ENCODE measurements at places on chromosomes 1 and 21.

- no peak for DNase-seq
These were observed 67.6 kb upstream of the C8B start for GRCh38 chr1:57033222-57034001.

GRCh38 chr1:158163000-158163947 is 17.4 kb upstream of the CD1D start:
- no peak for DNase-seq

GRCh38 chr1:108046026-108046425 is 81.0 kb upstream of the VAV3 start:
- no peak for DNase-seq

GRCh38 chr21:34531399-34531798 is 19.4 kb upstream of the KCNE1 start:
- no peak for DNase-seq

DNA sequence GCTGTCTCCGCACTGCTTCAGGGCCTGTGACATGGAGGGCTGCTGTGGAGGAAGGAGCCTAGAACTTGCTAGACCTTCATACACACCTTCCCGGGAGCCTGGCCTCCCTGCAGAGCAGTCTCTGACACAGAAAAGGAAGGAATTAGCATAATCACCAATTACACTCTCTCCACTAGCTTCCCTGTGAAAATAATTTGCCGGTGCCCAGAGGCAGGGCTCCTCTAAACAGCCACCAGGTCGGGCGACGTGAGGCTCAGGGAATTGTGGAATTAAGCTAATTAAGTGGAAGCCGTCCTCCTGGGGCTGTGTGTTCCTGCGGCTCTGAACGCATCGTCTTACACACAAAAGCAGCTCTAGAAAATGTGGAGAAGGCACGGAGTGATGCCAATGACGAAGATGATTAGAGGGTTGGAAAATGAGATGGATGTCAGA is 82.6 kb downstream of the NENF start:
- no peak for DNase-seq

DNA sequence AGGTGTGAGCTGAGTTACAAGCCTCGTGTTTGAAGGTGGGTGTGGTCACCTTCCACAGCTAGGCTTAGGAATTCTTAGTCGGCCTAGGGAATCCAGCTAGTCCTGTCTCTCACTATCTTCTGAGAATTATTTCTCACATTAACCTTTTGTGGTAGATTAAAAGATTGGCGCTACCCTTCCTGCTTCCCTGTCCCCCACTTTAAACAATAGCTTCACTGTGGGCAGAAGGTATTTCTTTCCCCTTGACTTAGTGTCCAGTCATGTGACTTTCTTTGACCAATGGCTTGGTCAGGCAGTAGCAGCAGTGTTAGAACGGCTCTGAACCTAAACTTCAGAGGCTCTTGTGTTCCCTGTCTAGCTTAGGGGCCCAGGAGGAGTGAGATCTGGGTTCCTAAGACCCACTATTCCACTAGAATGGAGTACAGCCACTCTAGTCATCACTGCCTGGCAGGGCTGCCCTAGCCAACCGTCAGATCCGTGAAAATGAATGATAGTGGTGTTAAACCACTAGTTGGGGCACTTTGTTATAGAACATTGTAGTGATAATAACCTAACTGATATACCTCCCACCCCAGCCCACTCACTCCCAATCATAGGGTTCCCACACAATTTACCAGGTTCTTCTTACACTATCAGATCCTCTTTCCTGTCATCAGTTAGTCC is 13.9 kb upstream of the C1orf141 start:
- no peak for DNase-seq

Measured in astrocyte of the spinal cord (primary cell).